Caki2 (cell line): ENCODE measurements at places on chromosomes 1 and 21. TPM values are rescaled to one million over a fixed set of nuclear protein-coding genes. Genes with fewer than 3 reads are reported as not detected.

The NBPF1 gene
- 13.3 and 24.5 TPM in 2 replicates for total RNA-seq

The CHIA gene
- total RNA-seq = not detected in 2 replicates

The TCHHL1 gene
- total RNA-seq = not detected in 2 replicates

The RGL1 gene
- total RNA-seq = 0.70 and 0.91 TPM in 2 replicates

DNA sequence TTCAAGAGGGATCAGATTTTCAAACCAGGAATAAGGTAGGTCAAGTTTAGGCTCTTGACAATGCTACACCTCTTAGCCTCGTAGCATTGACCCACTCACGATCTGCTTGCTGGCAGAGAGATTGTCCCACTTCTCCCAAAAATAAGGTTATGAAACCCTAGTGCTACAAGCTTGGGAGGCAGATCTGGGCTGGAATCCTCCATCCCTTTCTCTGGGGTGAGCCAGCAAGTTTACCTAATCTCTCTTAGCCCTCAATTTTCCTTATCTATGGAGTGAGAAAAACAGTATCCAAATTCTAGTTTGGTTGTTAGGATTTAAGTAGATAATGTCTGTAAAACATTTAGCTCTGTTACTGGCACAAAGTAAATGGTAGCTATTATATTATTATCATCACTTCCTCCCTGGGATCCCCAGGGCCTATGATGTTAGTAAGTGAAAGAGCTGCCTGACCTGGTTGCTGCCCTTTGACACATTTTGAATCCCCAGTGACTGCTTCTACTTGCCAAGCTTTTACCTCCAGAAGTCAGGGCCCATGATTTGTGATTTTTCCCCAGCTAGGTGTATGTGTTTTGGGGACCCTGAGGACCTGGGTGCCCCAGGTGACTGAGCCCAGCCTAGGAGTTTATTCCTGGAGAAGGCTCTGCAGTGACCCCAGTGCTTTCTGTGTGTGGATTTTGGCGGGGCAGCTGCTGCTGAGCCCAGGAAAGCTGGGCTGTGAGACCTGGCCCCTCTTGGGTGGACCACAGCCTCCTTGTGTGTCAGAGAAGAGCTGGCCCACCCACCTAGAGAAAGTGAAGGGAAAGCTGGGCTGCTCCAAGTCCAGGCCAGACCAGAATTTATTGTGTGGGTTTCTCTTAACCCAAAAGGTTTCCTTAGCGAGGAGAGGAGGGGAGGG lies 48.2 kb upstream of the VANGL1 start:
- DNase-seq = no peak

GRCh38 chr1:204250428-204251030 lies 36.7 kb upstream of the GOLT1A start:
- no peak for DNase-seq

The MARK1 gene
- 1.1 and 2.0 TPM in 2 replicates for total RNA-seq

DNA sequence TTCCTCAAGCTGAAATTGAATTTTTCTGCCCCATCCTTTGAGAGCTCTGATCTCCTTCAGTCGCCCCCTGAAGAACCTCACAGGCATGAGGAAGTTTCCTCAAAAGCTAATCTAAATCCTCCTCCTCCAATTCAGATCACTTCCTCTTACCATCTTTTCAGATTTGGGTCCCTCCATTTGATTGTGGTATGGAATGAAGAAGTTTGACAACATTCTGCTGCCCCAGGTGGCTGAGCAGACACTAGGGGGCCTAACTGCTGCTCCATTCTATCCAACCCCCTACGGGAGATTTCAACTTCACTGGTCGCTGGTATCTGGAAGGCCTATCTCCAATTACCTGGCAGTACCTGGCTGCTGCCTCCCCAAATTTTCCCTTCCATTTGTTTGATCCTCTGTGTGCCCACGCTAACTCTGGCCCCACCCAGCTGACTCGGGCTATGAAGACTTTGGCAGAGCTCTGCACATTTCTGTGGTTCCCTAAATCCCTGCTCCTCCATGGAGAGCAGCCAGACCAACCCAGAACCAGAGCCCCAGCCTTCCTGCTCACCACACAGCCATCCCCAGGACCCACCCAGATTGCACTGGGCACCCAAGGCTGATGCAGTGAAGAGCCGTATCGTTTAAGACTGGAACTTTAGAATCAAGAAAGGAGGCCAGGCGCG lies 7.8 kb downstream of the IRF6 start:
- no peak for DNase-seq

The SUSD4 gene
- total RNA-seq = 3.5 and 11.9 TPM in 2 replicates

The PSMB4 gene
- 428 and 572 TPM in 2 replicates for total RNA-seq

DNA sequence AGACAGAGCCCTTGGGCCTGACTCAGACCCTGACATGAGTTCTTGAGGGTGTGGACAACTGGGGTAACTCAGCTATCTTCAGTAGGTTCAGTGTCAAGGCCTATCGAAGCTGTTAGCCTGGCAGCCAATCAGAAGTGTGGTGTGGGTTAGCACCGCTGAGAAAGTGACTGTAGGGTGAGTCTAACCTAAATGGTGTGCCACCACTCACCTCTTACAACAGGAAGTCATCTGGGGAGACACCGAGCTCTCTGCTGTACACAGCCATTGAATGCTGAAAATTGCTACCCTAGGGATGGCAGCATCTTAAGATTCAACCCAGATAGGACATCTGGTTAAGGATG lies 44.6 kb downstream of the RASSF5 start:
- no peak for DNase-seq

DNA sequence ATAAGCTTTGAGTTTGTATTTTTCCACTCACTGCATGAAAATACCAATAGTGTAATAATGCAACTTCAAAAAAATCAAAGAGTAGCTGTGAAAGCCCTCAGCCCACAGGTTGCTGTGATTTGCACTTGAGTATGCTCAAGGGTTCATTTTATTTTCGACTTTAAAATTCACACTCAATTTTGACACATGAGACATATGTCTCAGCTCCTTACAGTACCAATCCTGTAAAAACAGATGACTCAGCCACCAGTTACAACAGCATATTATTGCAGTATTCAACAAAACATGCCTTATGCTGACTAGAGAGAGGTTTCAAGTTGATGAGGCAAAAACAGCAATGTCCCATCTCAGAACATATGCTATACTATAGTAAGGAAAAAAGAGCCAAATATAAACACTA lies 66.1 kb downstream of the CYYR1 start:
- peak; percentile 22 for DNase-seq

DNA sequence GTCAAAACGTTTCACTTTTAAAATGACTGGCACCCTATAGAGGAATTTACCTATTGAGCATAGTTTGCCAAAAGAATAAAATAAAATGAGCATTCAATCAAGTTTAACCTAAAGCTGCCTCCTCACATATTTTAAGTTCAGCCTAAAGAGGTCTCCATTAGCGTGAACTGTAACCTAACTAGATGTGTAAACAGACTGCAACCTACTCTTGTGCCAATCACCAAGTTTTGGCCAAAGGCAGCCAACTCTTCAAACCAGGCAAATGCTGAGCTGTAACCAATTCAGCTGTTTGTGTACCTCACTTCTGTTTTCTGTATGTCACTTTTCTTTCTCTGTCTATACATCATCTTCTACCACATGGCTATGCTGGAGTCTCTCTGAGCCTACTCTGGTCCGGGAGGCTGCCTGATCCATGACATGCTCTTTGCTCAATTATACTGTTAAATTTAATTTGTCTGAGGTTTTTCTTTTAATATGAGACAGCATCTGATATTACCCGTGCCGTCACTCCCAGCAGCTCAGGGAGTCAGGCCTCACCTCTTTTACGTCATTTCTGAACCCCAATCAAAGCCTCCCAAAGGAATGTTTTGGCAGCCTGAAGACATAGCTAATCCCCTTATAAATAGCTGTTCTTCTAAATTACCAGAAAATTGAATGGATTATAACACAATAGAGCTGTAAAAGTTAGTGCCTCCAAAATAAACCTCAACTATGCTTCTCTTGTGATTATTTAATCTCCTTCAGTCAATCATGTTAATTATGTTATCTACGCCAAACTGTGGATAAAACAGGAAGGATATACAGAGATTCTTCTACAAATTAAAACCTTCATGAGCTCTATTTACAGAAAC lies 81.0 kb upstream of the NR5A2 start:
- DNase-seq = no peak

The PLEKHG5 gene
- total RNA-seq = 3.3 and 4.9 TPM in 2 replicates

The SHISAL2A gene
- not detected in 2 replicates for total RNA-seq

GRCh38 chr1:57860325-57860724 lies 436.5 kb upstream of the DAB1 start:
- no peak for DNase-seq

The ATP1A2 gene
- not detected in 2 replicates for total RNA-seq

DNA sequence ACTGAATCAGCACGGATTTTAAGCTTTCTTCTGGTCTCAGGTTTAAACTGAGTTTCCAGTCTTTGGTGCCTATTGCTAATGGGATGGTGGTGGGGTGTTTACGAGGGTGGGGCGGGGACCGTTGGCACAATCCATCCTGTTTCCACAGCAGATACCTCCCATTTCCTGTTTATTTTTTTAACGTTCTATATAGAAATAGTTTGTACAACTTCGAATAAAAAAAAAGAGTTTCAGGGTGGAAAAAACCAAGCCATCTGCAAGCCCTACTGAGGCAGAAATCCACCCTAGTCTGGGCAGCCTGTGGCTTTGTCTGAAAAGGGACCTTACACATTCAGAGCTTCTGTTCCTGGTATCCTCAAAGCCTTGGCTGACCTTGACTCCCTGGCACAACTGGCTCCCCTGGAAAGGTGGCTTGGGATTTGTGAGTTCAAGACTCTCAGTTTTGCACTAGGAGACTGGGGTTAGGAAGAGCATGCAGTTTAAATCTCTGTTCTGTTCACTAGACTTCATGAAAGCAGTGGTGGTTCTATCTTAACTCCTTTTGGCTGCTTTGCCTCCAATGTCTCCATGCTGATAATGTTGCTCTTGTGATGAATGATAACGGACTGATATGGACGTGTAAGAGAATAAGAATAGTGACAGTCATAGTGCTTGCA lies 46.7 kb downstream of the VANGL2 start:
- DNase-seq = no peak

- no peak for DNase-seq
Observed at GRCh38 chr1:59076612-59077011, 220.3 kb upstream of the FGGY start.

The IQGAP3 gene
- 34.8 and 47.1 TPM in 2 replicates for total RNA-seq

GRCh38 chr1:109161858-109162606 lies 48.1 kb downstream of the ELAPOR1 start:
- no peak for DNase-seq
